Transverse colon (tissue), 4 donors: ENCODE measurements at places on chromosomes 13 and 19. TPM values are rescaled to one million over a fixed set of nuclear protein-coding genes. Genes with fewer than 3 reads are reported as not detected.

GRCh38 chr19:19406878-19407632 is 1.6 kb downstream of the GATAD2A start:
- H3K27me3 ChIP-seq: no peaks in the 10 kb centered on the region
- DNase-seq: peak; percentile 74
- peak overlapping the region; percentile 94 for H3K27ac ChIP-seq
- peak overlapping the region; percentile 98 for H3K4me3 ChIP-seq

DNA sequence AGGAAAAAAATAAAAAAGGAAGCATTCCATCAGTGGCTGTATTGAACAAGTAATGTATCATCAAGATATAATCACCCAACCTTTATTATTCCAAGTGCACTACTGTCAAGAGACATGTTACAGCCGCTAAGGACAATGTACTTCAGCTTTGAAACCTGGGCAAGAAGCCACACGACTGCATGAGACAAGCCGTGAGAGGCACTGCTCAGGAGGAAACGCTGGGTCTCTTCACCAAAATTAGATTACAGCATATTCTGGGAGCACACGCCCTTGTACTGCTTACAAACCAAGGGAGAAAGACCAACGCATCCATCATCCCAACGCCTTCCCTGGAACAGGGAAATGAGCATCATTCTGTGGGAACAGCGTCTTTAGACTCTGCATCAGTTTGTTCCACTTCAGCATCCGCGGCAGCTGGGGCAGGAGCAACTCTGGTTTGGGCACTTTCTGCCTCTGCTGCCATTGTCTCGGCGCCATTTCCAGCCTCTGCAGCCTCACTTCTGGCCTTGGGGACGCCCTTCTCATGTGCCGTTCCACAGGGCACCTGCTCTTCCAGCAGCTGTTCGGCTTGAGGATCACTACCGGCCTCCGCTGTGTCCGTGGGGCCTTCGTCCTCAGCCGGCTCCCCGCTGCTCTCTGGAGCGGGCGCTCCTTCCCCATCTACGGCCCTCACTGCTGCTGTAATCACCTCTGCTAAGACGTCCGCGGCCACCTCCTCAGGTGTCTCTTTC is 22.4 kb upstream of the BRD4 start:
- DNase-seq: no peak
- no peak overlapping the region for H3K4me3 ChIP-seq
- no peaks in the 10 kb centered on the region for H3K4me1 ChIP-seq
- no peak overlapping the region for H3K27ac ChIP-seq

- H3K36me3 ChIP-seq: no peaks in the 10 kb centered on the region
- H3K4me1 ChIP-seq: peaks cover 49% of the 10 kb centered on the region
- peak; percentile 72 for DNase-seq
- H3K4me3 ChIP-seq: no peak overlapping the region
- H3K27me3 ChIP-seq: no peaks in the 10 kb centered on the region
- peak overlapping the region; percentile 92 for H3K27ac ChIP-seq
Measured at GRCh38 chr13:114067886-114068651, 64.4 kb downstream of the RASA3 start.

The F2RL3 gene
- 13.1 TPM for total RNA-seq

- H3K4me3 ChIP-seq: no peak overlapping the region
- peak; percentile 33 for DNase-seq
- H3K4me1 ChIP-seq: no peaks in the 10 kb centered on the region
- peaks cover 3% of the 10 kb centered on the region for H3K27me3 ChIP-seq
Measured at GRCh38 chr13:26872525-26873385, 112.2 kb upstream of the GPR12 start.

The KLK7 gene
- total RNA-seq: not detected

- H3K27ac ChIP-seq: no peak overlapping the region
- peaks cover 4% of the 10 kb centered on the region for H3K4me1 ChIP-seq
- peak overlapping the region; percentile 9 for H3K4me3 ChIP-seq
- H3K36me3 ChIP-seq: no peaks in the 10 kb centered on the region
- H3K27me3 ChIP-seq: peaks cover 64% of the 10 kb centered on the region
Measured at GRCh38 chr19:50551034-50551714, 17.1 kb downstream of the LRRC4B start.

DNA sequence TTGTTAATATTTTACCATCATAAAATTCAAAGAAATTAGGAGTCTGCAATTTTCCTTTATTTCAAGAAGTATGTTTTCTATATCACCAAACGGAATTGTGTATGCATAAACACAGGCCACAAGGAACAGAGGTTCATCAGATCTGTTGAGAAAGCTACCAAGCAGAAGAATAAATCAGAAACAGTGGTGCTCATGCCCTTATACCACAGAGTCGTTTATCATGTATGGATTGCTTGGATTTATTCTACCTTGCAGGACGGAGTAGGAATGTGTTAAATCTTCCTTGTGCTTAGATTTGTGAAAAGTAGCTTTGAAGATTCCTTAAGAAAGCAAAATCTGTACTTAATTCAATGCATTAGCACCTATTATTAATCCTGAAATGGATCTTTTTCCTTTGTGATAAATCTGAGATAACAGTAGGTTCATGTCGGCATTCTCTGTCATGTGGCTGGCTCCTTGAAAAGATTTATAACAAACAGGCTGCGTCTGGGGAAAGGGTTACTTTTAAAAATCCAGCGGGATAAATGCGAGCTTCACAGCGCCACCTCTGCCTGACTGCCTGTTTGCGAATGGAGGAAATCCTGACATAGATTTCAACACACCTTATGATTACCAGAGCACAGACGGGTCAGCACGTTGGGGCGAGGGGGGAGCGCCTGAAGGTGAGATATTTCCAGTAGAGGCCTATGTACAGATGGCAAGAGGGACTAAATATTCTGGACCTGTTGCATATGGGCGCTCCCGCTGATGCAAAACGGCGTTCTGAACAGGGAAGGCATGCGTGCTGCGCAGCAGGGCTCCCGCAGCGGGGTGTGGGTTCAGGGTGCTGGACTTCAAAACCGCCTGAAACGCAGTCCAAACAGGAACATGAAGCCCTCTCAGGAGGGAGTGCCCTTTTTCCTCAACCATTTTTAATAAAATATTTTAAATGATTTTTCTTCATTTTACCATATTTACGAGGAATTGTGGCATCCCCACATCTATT is 445.5 kb upstream of the SGCG start:
- no peaks in the 10 kb centered on the region for H3K27me3 ChIP-seq
- no peak overlapping the region for H3K4me3 ChIP-seq
- no peaks in the 10 kb centered on the region for H3K36me3 ChIP-seq
- DNase-seq: no peak
- H3K4me1 ChIP-seq: no peaks in the 10 kb centered on the region

- no peaks in the 10 kb centered on the region for H3K36me3 ChIP-seq
- H3K27me3 ChIP-seq: peaks cover 67% of the 10 kb centered on the region
- H3K4me1 ChIP-seq: peaks cover 9% of the 10 kb centered on the region
- no peak overlapping the region for H3K4me3 ChIP-seq
- no peak for DNase-seq
Measured at GRCh38 chr19:17679526-17680229, 8.5 kb downstream of the UNC13A start.

DNA sequence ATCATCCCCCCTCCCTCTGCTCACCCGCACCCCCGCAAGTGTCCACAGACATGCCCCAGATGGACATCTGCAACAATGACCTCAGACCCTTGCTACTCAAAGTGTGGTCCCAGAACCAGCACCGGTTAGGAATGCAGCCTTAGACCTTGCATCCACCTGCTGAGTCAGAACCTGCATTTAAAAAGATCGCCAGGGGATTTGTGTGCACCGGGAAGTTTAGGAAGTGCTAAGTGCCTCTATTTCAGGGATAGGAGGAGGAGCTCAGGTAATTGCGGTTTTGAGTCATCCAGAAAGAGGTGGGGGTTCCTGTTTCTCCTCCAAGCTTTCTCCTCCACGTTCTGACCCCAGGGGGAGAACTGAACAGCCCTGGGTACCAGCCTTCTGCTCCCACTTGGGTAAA is 46.2 kb downstream of the CACNA1A start:
- no peaks in the 10 kb centered on the region for H3K36me3 ChIP-seq
- H3K4me1 ChIP-seq: no peaks in the 10 kb centered on the region
- H3K27me3 ChIP-seq: no peaks in the 10 kb centered on the region
- no peak overlapping the region for H3K27ac ChIP-seq
- no peak overlapping the region for H3K4me3 ChIP-seq

The TMEM91 gene
- 11.4 TPM for total RNA-seq

DNA sequence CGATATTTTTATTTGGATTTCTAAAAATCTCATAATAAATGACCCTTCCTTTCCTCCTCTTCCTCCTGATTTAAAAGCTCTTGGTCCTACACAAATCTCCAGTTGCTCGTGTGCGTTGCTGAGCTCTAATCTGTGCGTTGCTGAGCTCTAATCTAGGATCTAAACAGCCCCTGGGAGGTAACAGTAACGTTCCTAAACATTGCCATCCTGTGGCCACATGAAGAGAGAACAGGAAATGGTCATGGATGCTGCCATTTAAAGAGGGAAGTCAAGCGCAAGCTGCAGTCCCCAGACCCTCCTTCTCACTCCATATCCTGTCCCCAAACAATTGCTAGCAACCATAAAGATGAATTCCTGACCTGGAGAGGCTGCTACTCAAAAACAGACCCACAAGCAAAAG is 170.8 kb downstream of the NUFIP1 start:
- no peaks in the 10 kb centered on the region for H3K36me3 ChIP-seq
- no peak overlapping the region for H3K27ac ChIP-seq
- peaks cover 10% of the 10 kb centered on the region for H3K4me1 ChIP-seq
- no peaks in the 10 kb centered on the region for H3K27me3 ChIP-seq
- no peak overlapping the region for H3K4me3 ChIP-seq
- no peak for DNase-seq

The NR1H2 gene
- 121 TPM for total RNA-seq

- H3K4me3 ChIP-seq: no peak overlapping the region
- DNase-seq: no peak
- no peaks in the 10 kb centered on the region for H3K4me1 ChIP-seq
- H3K36me3 ChIP-seq: no peaks in the 10 kb centered on the region
- H3K27ac ChIP-seq: no peak overlapping the region
- no peaks in the 10 kb centered on the region for H3K27me3 ChIP-seq
Measured at GRCh38 chr19:57096685-57097361, 23.0 kb upstream of the USP29 start.

GRCh38 chr13:27053902-27054595 is 117.6 kb downstream of the USP12 start:
- no peaks in the 10 kb centered on the region for H3K4me1 ChIP-seq
- no peak overlapping the region for H3K27ac ChIP-seq
- H3K27me3 ChIP-seq: no peaks in the 10 kb centered on the region
- no peak for DNase-seq
- H3K36me3 ChIP-seq: no peaks in the 10 kb centered on the region
- H3K4me3 ChIP-seq: no peak overlapping the region

- H3K27ac ChIP-seq: no peak overlapping the region
- no peak overlapping the region for H3K4me3 ChIP-seq
- no peaks in the 10 kb centered on the region for H3K4me1 ChIP-seq
- H3K36me3 ChIP-seq: no peaks in the 10 kb centered on the region
- DNase-seq: no peak
- H3K27me3 ChIP-seq: no peaks in the 10 kb centered on the region
Measured at GRCh38 chr13:60312851-60313505, 84.0 kb upstream of the TDRD3 start.
